ENCODE measurements at places on chromosomes 16 and 17. TPM values are rescaled to one million over a fixed set of nuclear protein-coding genes. Genes with fewer than 3 reads are reported as not detected.

RAD51D gene
- 4.2 TPM for total RNA-seq

TMEM94 gene
- total RNA-seq: 12.1 TPM

SLC6A4 gene
- not detected for total RNA-seq

NPIPA2 gene
- 0.29 TPM for total RNA-seq

CNTNAP1 gene
- total RNA-seq: 10.2 TPM

GLIS2 gene
- 0.24 TPM for total RNA-seq

WIPF2 gene
- 6.3 TPM for total RNA-seq

CSH1 gene
- not detected for total RNA-seq

ICAM2 gene
- total RNA-seq: not detected

MMP28 gene
- not detected for total RNA-seq

HIC1 gene
- 14.2 TPM for total RNA-seq

FNDC8 gene
- total RNA-seq: not detected

SLFN12 gene
- 13.9 TPM for total RNA-seq

CIBAR2 gene
- total RNA-seq: not detected

CA7 gene
- not detected for total RNA-seq

All from RPMI7951 (cell line).